Myometrial cell (primary cell): ENCODE measurements at places on chromosomes 2 and 18. TPM values are rescaled to one million over a fixed set of nuclear protein-coding genes. Genes with fewer than 3 reads are reported as not detected.

ABHD1 gene
- not detected in 2 replicates for total RNA-seq

LOXL3 gene
- 12.9 and 15.6 TPM in 2 replicates for total RNA-seq

LCT gene
- 0.29 TPM in 1 of 2 replicates, not detected in the other for total RNA-seq

IL18R1 gene
- 0.53 and 0.58 TPM in 2 replicates for total RNA-seq

COMMD1 gene
- 61.7 and 83.0 TPM in 2 replicates for total RNA-seq

THSD7B gene
- total RNA-seq, result under 0.01 TPM in 1 of 2 replicates, not detected in the other

GALNT1 gene
- 43.5 and 60.3 TPM in 2 replicates for total RNA-seq

MC4R gene
- total RNA-seq, result not detected in 2 replicates

MAL gene
- not detected in 2 replicates for total RNA-seq

ZNF396 gene
- total RNA-seq, result 0.89 TPM in 1 of 2 replicates, not detected in the other

NABP1 gene
- total RNA-seq, result 36.9 and 46.1 TPM in 2 replicates

SCYGR4 gene
- not detected in 2 replicates for total RNA-seq

ERICH2 gene
- not detected in 2 replicates for total RNA-seq

NEU2 gene
- total RNA-seq, result not detected in 2 replicates

UGT1A4 gene
- not detected in 2 replicates for total RNA-seq

ALPI gene
- total RNA-seq, result not detected in 2 replicates

TRABD2A gene
- 7.8 and 8.9 TPM in 2 replicates for total RNA-seq

ABCB11 gene
- total RNA-seq, result not detected in 2 replicates

PLGLB1 gene
- not detected in 2 replicates for total RNA-seq

ELMOD3 gene
- 13.8 and 27.4 TPM in 2 replicates for total RNA-seq

PLA2R1 gene
- total RNA-seq, result 5.1 and 5.5 TPM in 2 replicates

CASP10 gene
- total RNA-seq, result 2.9 and 4.1 TPM in 2 replicates

ERBB4 gene
- not detected in 2 replicates for total RNA-seq

PRKAG3 gene
- not detected in 2 replicates for total RNA-seq

NPPC gene
- total RNA-seq, result 0.58 TPM in 1 of 2 replicates, not detected in the other

FTCDNL1 gene
- total RNA-seq, result 0.18 and 0.58 TPM in 2 replicates

IL36B gene
- not detected in 2 replicates for total RNA-seq

RBM44 gene
- total RNA-seq, result under 0.01 TPM in 2 replicates

MYL12B gene
- 746 and 798 TPM in 2 replicates for total RNA-seq

TACR1 gene
- not detected in 2 replicates for total RNA-seq

GORASP2 gene
- 102 and 110 TPM in 2 replicates for total RNA-seq

SMC6 gene
- total RNA-seq, result 14.5 and 15.0 TPM in 2 replicates

NT5C1B gene
- not detected in 2 replicates for total RNA-seq

RTP5 gene
- total RNA-seq, result not detected in 2 replicates

RAB27B gene
- 28.0 and 34.6 TPM in 2 replicates for total RNA-seq

TUBA3E gene
- not detected in 2 replicates for total RNA-seq

ACOXL gene
- not detected in 2 replicates for total RNA-seq

FAM228A gene
- under 0.01 TPM in 1 of 2 replicates, not detected in the other for total RNA-seq

PCARE gene
- total RNA-seq, result not detected in 2 replicates

STPG4 gene
- 1.2 TPM in 1 of 2 replicates, not detected in the other for total RNA-seq

TSGA10 gene
- 0.71 TPM in 1 of 2 replicates, not detected in the other for total RNA-seq

ANKRD30B gene
- not detected in 2 replicates for total RNA-seq

LGALSL gene
- 0.29 and 1.4 TPM in 2 replicates for total RNA-seq

RAMP1 gene
- 259 and 297 TPM in 2 replicates for total RNA-seq

MRO gene
- not detected in 2 replicates for total RNA-seq

UGT1A9 gene
- total RNA-seq, result not detected in 2 replicates

CAB39 gene
- 47.9 and 53.0 TPM in 2 replicates for total RNA-seq

SLC19A3 gene
- total RNA-seq, result not detected in 2 replicates

TSHZ1 gene
- total RNA-seq, result 5.2 and 5.7 TPM in 2 replicates

GPAT2 gene
- total RNA-seq, result 3.0 and 9.2 TPM in 2 replicates

CRYBA2 gene
- total RNA-seq, result not detected in 2 replicates

GNLY gene
- total RNA-seq, result not detected in 2 replicates

IL37 gene
- total RNA-seq, result not detected in 2 replicates
